ENCODE measurements at places on chromosomes 11 and 22.

DNA sequence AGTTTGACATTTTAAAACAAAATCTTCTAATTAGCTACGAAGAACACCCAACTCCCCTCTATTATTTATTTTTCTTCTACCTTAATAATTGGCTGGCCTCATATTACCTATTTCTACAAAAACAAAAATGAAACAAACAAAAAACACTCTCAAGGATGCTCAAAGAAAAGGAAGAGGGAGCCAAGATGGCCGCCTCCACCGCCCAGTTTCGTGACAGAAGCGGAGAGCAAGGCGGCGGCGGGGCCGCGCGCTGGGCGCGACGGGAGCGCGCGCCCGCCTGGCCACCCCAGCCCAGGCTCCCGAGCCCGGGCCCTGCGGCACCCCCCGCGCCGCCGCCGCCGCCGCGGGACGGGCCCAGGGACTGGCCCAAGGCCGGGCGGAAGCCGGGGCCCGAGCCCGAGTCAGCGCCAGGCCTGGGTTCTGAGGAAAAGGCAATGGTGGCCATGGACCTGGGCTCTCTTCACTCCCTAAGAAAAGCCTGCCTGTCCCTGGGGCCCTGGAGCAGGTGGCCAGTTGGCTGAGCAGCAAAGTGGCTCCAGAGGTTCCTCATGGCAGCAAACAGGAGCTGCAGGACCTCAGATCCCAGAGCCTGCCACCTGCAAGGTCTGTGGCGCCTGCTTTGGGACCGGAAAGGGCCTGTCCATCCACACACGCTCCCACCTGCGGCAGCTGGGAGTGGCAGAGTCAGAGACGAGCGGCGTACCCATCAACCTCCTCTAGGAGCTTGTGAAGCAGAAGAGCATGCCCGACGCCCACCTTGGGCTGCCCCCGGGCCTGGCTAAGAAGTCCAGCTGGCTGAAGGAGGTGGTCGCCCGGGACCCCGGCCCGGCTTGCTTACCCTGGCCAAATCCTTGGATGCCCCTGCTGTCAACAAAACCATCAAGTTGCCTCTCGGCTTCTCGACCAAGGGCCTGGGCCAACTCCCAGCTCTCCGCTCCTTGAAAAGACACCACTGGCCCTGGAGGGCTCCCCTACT, 543.2 kb upstream of the CCDC179 start:
- no peak for DNase-seq

DNA sequence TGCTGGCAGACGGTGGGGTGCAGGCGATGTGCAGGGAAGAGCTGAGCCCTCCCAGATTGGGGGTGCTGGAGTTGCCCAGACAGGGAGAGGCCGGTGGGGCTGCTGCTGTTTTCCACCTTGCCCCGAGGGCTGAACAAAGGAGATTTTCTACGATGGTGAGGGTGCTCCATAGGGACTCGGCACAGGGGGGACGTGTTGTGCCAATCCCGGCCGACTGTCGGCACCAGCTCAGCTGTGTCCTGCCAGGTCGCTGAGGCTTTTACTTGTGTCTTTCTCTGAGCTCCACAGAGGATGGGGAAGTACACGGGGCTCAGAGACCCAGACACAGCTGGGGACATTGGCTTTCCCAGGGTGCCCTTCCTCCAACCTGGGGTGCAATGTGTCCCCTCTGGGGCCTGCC, 816.8 kb downstream of the BRD1 start:
- DNase-seq, result no peak

- DNase-seq, result no peak
Measured at GRCh38 chr22:29886596-29886995, 3.6 kb downstream of the MTMR3 start.

DNA sequence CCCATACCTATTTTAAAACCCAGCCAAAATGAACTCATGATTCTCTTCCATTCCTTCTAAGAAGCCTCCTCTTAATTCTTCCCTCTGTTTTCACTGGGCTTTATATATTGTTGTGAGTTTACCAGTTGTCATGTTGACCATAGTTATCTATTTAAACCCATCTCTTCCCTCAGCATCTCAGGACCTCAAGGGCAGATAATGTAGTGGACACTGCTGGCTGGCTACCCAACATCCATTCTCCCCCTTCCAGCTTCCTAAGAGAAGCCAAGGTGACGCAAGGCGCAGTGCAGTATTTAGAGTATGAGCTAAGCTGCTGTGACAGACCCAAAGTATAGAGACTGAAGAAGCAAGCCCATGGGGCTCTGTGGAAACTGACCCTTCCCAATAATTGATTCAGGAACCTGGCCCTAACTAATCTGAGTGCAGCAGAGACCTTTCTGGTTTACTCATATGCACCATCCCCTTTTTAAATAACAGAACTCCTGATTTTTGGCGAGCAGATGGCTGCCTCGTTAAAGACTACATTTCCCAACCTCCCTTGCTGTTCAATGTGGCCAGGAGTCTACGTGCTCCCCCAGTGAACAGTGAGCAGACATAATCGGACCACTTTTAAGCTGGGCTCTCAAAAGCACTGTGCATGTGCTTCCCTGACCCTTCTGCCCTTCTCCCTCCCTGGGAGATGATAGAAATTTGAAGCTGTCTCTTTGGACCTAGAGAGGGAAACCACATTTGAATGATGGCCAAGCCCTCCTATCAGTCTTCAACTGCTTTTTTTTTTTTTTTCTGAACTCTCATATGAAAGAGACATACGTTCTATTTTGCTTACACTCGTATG, 28.1 kb upstream of the CREB3L1 start:
- no peak for DNase-seq

GRCh38 chr11:126440792-126441514, 85.5 kb downstream of the ST3GAL4 start:
- DNase-seq, result peak; percentile 84

GRCh38 chr22:18104566-18104965, 6.0 kb upstream of the TUBA8 start:
- DNase-seq, result no peak

GRCh38 chr22:27083610-27084009, 426.2 kb downstream of the MIAT start:
- no peak for DNase-seq

DNA sequence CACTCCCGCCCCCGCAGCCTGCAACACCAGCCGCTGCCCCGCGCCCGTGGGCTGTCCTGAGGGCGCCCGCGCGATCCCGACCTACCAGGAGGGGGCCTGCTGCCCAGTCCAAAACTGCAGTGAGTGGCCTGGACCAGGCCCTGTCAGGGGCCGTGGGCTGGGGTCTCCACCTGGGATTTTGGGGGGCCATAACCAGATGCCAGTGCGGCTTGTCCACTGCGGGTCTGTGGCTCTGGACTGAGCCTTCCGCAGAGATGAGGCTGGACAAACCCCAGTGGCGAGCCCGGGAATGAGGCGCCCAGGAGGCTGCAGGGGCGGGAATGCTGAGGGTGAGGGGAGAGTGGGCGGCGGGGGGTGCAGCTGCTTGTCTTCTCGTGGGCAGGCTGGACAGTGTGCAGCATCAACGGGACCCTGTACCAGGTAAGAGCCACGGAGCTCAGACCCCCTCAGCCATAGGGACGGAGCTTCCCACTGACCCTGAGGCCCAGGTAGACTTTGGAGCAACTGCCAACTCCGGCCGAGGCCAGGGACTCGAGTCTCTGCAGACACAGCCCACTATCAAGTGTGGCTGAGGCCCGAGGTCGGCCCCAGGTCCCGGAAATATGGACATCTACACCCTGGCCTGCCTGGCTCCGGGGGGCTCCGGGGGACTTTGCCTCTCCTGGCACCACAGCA, 24.8 kb upstream of the MUC5B start:
- DNase-seq, result no peak

- DNase-seq, result no peak
Measured at GRCh38 chr11:64457416-64458010, 98.6 kb downstream of the RPS6KA4 start.

- no peak for DNase-seq
Measured at GRCh38 chr11:65060913-65061408, 2.6 kb upstream of the NAALADL1 start.

- DNase-seq, result no peak
Measured at GRCh38 chr11:77038825-77039326, 4.7 kb downstream of the B3GNT6 start.

DNA sequence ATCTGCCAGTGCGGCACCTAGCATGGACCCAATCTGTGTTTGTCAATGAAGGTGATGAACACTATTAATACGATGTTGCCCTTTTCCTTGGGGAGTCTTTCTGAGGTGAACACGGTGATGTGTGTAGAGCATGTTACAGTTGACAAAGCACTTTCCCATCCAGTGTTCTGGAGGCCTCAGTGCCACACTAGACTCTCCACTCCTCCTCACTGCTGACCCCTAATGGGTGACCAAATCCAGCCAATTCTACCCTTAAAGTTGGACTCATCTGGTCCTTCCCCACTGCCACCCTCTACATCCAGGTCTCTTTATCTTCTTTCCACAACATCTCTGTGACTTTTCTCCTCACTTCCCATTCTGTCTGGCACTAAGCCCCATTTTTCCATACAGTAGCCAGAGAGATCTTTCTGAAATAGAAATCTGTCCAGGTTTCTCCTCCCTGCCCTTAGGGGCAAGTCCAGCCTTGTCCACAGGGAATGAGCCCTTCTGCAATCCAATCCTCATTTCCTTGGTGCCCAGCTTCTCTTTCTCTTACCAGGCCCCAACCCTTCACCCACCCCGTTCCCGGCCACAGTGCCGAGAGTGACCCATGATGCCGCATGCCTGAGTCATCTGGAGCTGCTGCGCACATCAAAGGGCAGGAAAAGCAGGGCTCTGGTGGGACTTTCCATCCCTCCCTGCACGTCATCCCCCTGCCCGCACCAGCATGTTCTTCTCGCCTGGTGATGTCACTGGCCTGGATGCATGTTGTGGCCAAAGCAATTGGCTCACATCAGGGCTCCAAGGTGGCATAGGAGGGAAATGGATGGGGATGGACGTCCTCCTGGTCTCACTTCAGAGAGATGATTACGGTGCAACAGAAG, 64.2 kb downstream of the RASSF10 start:
- DNase-seq, result no peak

DNA sequence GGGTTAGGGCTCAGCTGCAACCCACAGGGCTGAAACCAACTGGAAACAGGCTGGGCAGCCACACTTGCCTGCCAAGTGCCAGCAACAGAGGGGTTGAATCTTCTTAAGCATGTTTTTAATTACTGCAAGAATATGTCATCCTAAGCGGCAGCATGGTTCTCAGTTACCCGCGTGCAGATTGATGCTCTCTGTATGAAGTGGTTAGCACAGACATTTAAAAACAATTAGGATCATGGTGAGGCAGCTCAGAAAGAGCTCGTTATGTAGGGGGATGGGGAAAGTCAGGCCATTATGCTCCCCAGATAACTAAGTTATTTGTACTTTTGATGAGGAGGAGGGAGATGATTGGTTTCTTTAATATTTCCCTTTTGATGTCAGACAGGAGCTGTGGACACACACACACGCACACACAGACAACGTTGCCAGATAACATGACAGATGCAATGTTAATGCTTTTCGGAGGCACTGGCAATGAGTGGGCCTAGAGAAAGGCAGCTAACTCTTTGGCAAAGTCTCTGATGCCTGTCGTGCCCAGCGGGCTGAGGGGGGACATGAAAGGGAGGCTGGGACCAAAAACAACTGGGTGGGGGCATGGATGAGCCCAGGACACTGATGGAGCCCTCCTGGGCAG, 389.7 kb downstream of the NXPE2 start:
- no peak for DNase-seq

DNA sequence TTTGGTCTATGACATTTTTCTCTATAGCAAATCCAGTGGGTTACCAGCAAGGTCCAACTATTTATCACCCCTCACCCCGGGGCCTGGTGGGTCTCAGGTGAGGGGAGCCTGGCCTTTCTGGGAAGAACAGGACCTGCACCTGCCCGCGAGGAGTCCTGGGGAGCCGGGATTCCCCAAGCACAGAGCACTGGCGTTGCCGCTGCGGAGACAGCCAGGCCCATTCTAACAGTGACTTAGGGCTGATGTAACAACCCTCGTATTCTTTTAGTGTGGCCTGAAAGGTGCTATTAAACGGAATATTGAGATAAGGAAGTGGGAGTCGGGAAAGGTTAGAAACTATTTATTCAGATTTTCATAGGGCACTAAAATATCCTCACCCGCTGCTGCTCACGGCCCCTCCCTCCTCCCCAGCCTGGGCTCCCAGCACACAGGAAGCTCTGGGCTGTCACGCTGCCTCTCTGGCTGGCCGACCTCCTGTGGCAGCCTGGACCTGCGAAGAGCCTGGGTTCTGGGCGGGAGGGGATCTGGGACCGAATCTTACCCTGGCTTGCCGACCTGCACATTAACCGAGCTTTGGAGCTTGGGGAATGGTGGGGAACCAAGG, 141.2 kb downstream of the MIAT start:
- DNase-seq, result no peak

- DNase-seq, result no peak
Measured at GRCh38 chr11:86106916-86107315, 38.0 kb upstream of the PICALM start.

GRCh38 chr11:103649401-103649895, 387.0 kb upstream of the DDI1 start:
- DNase-seq, result no peak

DNA sequence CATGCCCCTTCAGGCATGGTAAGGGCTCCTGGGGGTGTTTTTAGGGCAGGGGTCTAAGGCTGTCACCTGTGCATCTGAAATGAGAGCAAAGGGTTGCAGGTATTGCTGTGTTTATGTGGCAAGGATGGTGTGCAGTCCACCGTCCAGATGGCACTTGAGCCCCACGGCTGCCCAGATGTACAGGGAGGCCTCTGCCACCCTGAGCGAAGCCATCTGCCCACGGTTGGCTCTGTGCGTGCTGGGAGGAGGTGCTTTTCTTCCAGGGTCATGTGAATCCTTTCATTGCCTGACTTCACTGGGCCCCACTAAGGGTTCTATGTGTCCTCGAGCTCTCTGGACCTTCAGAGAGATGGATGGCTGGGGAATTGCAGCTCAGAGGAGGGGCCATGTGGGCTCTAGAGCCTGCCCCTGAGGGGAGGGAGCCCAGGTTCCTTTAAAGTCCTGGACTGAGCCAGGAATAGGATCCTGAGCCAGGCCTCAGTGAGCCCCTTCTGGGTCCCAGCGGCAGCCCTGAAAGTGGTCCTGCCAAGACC, 89.9 kb downstream of the CTTN start:
- no peak for DNase-seq

DNA sequence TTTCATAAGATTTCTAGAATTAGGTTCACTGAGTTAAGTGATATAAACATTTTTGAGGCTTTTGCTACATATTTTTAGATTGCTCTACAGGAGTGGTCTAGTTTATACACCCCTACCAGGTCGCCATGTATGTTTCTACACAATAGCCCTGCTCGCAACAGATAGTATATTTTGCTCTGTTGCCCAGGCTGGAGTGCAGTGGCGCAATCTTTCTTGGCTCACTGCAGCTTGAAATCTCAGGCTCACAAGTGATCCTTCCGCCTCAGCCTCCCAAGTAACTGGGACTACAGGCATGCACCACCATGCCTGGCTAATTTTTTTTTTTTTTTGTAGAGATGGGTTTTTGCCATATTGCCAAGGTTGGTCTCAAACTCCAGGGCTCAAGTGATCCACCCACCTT, 10.4 kb downstream of the ZNRF3 start:
- DNase-seq, result no peak

GRCh38 chr11:72932132-72932570, 117.9 kb downstream of the ATG16L2 start:
- DNase-seq, result no peak

DNA sequence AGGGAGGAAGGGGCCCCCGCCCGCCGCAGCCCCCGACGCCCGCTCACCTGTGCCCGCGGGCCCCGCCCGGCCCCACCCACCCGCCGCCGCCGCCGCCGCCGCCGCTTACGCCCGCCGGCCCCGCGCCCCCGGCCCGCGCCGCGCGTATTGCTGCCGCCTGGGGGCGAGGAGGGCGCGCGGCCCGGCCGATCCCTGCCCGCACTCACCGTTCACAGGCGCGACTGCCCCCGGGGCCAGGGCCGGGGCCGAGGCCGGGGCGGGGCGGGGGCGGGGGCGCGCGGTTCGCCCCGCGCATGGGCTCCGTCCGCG, 212 bp downstream of the HRAS start:
- DNase-seq, result no peak

All from NCI-H2029 treated with DMSO at 0.1 percent for 48 hours (cell line).